Kidney epithelial cell (primary cell): ENCODE measurements at places on chromosomes 2 and 18. TPM values are rescaled to one million over a fixed set of nuclear protein-coding genes. Genes with fewer than 3 reads are reported as not detected.

The ELOA2 gene
- not detected in 2 replicates for total RNA-seq

The HNMT gene
- 8.8 and 9.9 TPM in 2 replicates for total RNA-seq

The UPP2 gene
- not detected in 2 replicates for total RNA-seq

The MLPH gene
- 27.3 and 44.6 TPM in 2 replicates for total RNA-seq

The GPR45 gene
- not detected in 2 replicates for total RNA-seq

DNA sequence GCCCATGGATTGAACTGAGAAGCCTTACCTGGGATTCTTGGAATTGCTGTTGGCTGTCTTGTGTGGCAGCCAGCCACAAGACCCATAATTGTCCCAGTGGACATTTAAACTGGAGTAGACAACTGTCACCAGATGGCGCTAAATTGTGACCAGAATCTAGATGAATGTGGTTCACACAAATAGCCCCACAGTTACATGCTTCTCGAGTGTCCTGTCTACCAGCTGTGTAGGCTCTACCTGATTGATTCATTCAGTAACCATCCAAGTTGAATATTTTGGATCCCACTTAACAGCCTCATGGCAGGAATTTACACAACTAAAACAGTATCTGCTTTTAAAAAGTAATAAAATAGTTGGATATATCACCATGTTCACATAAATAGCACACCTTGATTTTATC, 73.2 kb downstream of the MAP4K4 start:
- DNase-seq = no peak

- DNase-seq = no peak
These were observed 14.4 kb downstream of the GAD1 start for GRCh38 chr2:170831115-170831514.

DNA sequence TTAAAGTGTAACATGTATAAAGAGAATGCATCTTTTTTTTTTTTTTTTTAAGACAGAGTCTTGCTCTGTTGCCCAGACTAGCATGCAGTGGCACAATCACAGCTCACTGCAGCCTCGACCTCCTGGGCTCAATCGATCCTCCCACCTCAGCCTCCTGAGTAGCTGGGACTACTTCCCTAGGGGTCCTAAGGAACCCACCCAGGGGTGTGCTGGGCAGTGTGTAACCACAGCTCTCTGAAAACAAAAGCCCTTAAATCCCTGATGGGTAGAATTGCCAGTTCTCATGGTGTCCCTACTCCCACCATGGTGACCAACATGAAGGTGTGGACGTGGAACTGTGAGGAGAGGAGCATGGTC, 105.6 kb upstream of the ST3GAL5 start:
- no peak for DNase-seq

DNA sequence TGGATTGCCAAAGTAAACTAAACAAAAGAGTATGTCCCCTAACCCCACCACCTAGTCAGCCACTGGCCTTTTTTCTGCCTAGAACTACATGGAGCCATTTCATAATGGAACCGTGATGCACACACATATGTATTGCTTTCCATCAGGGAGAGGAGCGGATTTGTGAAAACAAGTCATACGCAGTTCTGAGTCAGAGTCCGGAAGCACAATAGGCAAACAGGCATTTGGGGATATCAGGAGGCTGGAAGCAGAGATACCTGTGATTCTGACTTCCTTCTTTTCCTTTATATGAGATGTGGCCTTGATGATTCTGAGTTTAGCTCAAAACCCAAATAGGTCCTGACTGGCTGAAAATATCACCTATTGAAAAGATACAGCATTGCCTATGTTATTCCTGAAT, 93.5 kb downstream of the TMEM163 start:
- DNase-seq = no peak

DNA sequence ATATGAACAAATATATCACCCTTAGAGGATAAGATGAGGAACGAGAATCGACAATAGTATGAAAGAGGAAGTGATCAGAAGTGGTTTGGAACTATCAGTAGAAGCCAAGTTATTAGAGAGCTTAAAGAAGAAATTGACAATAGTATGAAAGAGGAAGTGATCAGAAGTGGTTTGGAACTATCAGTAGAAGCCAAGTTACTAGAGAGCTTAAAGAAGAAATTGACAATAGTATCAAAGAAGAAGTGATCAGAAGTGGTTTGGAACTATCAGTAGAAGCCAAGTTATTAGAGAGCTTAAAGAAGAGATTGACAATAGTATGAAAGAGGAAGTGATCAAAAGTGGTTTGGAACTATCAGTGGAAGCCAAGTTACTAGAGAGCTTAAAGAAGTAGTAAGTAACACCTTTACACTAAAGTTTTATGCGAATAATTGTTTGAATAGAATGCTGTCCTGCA, 175.5 kb downstream of the ZNF407 start:
- no peak for DNase-seq

GRCh38 chr2:95240556-95240955, 33.2 kb downstream of the ZNF892 start:
- DNase-seq = no peak

DNA sequence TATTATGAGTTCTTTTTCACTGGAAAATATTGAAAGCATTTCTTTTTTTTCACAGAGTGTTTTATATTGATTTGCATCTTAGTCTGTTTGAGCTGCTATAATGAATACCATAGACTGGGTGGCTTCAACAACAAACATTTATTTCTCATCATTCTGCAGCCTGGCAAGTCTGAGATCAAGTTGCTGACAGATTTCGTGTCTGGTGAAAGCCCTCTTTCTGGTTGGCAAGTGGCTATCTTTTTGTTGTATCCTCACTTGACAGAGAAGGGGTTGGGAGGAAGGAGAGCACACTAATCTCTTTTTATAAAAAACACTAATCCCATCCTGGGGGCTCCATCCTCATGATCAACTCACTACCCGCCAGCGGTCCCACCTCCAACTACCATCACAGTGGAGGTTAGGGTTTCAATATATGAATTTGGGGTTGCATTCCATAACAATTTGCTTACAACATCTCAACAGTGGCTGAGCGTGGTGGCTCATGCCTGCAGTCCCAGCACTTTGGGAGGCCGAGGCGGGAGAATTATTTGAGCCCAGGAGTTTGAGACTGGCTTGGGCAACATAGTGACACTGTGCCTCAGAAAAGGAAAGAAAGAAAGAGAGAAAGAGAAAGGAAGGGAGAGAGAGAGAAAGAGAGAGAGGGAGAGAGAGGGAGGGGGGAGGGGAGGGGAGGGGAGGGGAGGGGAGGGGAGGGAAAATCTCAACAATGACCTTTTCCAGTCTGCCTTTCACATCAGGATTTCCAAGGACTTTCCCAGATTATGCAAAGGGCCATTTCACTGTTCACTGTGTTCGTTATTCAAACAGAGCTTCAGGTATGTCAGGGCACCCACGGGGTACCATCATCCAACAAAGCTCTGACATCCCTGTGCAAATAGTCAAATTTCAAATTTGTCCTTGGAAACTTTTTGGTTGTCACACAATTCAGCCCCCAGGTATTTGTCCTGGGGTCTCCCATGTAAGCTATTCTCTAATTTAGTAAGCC, 111.1 kb downstream of the AP1S3 start:
- DNase-seq = no peak

- DNase-seq = no peak
These were observed 377.8 kb downstream of the LRATD1 start for GRCh38 chr2:15010346-15010745.

DNA sequence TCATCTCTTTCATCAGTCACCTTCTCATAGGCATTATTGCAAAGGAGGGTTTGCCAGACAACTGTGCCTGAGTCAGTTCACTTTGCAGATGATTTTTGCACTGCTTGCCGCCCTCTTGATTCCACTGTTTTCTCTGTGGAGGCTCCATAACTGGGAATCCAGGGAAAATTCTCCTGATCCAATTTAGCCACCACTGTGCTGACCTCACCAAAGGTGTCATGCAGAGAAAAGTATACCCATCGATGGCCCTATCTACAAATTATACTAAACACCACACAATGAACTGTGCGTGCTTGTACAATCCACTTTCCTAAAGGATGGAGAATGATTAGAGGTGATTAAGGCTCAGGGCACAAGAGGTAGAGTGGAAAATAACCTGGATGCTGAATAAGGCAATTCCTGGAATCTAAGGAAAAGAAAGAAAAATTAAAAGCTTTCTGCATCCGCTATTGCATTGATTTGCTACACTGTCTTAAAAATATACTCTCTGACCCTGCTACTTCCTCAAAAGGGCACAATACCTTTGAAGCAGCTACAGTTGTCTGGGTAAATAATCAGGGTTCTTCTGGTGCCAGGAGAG, 409.4 kb downstream of the RIT2 start:
- no peak for DNase-seq

- no peak for DNase-seq
These were observed 413.0 kb downstream of the CDH2 start for GRCh38 chr18:27763936-27764335.

GRCh38 chr2:52558265-52558664, 1209.3 kb upstream of the CHAC2 start:
- DNase-seq = no peak
